ENCODE measurements at places on chromosomes 12 and 14.

- DNase-seq = no peak
Observed at GRCh38 chr14:56514663-56515371, 64.8 kb upstream of the TMEM260 start.

- DNase-seq = no peak
Observed at GRCh38 chr14:99393059-99393655, 87.5 kb downstream of the SETD3 start.

DNA sequence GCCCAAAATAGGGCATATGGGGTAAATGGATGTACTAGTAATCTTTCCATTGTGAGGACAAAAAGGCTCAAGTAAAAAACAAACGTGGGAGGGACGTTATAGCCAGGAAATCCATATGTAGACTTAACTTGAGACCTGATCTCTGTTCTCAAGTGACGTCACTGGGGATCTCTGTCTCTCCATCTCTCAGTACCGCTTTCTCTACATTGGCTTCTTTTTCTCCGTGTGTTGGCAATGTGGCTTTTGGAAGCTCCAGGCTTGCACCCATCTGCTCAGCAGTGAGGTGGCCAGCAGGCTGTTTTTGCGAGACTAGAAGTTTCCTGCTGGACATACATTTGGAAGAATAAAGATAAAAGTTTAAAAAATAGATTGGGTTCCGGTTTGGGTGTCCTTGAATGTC is 66.0 kb upstream of the NRXN3 start:
- DNase-seq = no peak

DNA sequence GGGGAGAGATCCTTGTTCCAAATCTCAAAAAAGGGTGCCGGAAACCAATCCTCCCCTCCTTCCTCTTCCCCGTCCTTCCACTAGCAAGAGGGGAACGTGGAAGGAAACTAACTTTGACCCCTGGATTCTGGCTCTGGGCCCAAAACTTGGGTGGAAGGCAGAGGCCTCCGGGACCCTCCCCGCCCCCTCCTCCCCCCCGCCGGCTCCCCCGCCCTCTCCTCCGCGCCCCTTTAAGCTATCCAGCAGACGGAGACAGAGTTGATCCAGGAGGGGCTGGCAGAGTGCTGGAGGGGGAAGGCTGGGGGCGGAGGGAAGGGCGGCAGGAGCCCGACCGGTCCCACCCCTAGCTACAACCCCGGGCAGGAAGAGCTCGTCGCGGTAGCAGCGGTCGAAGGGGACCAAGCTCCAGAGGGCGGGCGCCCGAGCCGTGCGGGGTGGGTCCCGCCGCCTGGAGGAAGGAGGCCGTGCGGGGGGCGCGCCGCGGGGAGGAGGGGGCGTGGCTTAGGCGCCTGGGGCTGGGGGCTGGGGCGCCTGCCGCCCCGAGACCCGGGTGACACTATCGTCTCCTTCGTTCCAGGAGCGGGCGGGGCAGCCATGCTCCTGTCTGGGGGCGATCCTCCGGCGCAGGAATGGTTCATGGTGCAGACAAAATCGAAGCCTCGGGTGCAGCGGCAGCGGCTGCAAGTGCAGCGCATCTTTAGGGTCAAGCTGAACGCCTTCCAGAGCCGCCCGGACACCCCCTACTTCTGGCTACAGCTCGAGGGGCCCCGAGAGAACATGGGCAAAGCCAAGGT is at the start of gene NYNRIN:
TSS of gene NYNRIN (plus strand) at position 351 of the 794 bp plus-strand sequence. CDS start at position 595, 244 bp downstream.
- DNase-seq = peak; percentile 4

DNA sequence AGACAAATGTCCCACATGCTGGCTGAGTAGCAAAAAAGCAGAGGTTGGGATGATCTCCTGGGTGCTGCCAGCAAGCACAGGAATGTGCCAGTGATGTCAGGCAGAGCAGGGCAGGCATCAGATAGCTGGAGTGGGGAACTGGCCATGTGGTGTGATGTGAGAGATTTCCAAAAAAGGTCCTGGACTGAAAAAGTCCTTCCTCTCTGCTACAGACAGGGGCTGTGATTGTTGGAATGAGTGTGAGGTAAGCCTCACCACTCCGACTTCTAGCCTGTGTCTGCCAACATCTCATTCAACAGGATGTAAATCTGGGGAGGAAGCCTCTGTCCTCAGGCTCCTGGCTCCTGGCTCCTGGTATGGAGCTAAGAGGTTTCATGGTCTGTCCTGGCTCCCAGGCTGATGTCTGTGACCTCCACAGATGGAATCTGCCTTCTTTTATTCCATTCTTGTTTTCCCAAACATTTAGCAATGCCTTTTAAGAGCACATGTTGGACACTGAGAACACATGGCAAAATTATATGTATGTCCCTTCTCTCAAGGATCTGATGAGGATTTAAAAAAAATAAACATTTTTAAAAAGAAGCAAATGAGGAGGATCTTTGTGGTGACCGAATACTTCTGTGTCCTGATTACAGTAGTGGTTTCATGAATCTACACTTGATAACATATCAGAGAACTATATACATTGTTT is 50.1 kb upstream of the STK38L start:
- DNase-seq = no peak

- no peak for DNase-seq
Observed at GRCh38 chr12:1829306-1829900, 9.0 kb downstream of the LRTM2 start.

- DNase-seq = no peak
Observed at GRCh38 chr12:69047990-69048389, 115.0 kb upstream of the CPM start.

DNA sequence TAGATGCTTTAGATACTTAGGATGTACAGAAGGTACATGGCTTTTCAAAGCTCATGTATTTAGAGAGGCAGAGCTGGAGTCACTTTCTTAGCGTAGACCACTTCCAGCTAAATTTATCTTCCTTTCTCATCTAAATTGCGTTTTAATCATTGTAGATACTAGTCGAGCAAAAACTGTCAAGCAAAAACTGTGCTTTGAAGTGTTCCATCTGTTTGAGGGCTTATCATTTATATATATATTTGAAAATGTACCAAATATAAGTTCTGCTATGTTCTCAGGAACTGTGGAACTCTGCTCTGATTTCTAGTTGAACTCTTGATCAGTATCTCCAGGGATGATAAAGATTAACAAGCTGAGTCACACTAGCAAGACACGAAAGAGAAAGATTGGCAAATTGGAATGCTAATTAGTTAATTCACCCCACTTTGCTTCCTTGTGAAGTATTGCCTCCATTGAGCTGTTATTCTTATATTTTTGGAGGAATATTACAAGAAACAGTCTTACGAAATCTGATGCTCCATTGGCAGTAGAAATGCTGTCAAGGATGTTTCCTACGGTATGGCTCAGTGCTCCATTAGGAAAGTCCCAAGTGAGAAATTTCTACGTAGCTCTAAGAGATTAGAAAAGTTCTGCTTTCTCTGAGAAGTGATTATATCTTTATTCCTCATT is 310.7 kb downstream of the AEBP2 start:
- DNase-seq = no peak

DNA sequence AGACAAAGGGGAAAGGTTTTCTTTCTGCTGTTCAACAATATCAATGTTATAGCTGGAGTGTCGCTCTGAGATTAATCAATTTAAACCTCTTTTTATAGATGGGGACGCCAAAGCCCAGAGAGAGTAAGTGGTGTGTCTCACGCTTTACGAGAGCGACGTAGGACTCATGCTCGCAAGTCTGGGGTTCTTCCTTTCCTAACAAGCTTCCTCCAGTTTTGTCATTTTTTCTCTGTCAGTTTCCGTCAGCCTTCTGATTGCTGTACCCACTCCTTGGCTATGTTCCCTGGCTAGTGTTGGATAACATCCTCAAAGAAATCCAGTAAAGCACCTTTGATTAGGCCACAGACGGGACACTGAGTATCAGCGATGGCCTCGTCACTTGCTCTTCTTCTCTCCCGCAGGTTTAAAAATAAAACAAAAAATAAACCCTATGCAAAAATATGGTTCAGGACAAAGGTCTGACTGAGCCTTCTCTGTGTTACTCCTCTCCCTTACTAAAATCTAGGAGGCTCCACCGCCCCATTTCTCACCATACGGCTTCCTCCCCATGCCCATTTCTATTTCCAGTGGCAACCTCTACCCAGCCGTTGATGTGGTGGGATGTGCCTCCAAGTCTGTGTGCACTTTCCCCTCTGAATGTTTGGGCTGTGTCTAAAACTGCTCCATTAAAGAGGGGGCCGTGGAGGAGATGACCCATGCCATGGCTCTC is 172.7 kb upstream of the PARP11 start:
- DNase-seq = no peak

- DNase-seq = peak; percentile 32
Observed at GRCh38 chr12:57755454-57756372, 810 bp downstream of the MARCHF9 start.

DNA sequence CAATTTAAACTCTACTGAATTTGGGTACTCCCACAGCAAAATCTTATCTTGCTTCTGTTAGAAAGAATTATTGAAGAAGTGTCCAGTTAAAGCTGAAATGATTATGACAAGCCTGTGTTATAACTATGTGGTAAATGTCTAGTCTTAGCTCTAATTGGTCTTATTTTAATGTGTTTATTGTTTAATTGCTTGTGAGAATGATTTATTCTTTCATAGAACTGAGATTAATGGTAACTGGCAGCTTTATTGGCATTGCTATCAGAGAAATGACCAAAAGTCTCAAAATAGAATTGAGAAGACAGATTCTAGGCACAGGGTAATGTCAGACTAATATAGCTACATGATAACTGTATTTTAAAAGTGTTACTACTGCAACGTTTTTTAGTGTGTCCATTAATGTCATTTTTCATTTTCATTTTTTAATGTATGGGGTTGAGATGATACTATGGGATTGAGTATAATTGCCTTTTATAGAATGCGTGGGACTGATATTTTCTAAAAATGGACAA is 458.7 kb downstream of the AEBP2 start:
- no peak for DNase-seq

DNA sequence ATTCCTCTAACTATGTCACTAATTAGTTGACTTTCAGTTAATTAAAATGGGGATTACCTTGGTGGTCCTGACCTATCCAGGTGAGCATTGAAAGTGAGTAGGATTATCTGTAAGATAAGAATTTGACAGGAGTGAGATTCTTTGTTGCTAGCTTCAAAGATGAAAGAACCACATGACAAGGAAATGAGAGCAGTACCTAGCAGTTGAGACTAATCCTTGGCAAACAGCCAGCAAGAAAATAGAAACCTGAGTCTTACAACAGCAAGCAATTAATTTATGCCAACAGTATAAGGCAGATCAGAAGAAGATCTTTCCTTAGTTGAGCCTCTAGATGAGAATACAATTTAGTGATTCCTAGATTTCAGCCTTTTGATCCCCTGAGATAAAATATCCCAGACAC is 1058.4 kb downstream of the LRFN5 start:
- DNase-seq = no peak

DNA sequence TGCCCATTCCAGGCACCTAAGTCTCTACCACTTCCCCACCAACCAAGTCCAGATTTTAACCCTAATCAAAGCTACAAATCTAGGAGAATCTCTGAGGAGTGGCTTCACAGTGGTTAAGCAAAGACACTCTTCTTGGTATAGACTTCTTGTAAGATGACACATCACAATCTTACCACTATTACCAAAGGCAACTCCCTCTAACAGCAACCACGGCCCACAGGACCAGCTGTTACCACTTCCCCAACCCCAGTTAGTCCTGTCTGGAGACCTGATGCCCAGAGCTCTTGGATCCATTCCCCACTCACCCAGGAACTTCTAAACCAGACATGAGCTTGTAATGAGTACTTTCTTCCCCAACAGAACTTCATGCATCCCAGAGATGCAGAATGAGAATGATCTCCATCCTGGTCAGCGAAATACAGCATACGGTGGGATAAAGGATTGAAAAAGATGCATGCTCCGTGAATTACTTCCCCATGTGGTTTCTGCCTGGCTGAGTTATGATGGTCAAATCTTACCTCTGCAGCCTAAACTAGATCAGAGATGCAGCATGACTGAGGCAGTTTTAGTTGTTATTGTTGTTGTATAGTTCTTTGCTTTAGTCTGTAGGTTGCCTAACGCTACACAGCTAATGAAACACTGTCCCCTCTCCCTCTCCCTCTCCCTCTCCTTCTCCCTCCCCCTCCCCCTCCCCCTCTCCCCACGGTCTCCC is 87.7 kb upstream of the FOXN3 start:
- DNase-seq = no peak

DNA sequence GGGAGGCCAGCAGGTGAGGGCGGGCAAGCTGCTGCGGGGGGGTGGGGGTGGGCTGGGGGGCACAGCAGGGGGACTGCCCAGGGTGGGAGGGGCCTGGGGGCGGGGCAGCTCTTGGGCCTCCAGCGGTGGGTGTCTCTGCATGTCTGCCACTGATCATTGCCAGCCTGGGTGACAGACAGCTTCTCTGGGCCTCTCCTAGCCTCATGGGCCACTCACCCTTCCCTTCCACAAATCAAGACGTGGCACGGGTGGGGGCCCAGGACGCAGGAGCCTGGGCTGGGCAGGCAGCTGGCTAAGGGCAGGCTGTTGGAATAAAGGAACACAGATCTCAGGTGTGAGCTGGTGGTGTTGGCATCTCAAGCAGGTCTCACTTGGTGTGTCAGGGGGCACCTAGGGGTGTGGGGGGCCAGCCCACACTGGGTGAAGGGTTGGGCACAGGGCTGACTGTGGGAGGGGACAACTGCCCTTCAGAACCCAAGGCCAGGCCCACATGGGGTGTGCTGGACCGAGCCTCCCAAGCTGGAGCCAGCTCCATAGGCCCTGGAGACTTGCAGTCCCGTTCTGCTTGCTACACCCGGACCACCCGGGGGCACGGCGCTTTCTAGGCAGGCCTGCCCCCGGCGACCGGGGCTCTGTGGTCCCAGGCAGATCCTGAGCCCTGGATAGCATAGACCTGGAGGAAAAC is 3.0 kb downstream of the TEDC1 start:
- no peak for DNase-seq

DNA sequence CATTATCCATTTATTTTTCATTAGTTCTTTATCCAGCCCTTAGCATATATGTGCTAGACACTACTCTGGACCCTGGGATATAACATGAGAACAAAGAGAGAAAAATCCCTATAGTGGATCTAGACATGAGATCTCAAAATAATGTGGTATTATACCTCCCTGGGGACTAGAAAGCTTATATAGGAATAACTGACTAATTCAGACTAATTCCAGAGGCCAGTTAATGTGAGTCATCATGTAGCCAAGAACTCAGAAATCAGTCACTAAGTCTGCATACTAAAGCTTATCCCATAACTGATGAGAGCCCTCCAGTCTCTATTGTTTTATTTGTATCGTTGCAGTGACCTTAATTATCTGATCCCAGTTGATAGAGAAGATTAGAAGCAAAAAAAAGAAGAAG is 267.1 kb upstream of the RGS6 start:
- DNase-seq = no peak

DNA sequence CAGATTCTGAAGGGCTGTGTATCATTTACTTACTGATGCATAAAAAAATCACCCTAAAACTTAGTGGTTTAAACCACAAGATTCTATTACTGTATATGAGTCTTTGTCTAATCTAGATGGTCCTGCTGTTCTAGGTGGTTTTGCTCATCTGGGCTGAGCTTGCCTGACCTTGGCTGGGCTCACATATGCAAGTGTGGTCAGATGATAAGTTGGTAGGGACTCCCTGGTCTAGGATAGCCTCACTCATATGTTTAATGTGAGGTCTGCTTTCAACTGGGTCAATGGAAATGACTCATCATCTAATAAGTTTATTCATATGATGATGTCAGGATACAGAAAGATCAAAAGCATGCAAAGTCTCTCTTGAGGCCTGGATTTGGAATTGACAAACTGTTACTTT is 887.8 kb downstream of the TRHDE start:
- no peak for DNase-seq

- no peak for DNase-seq
Observed at GRCh38 chr14:30974628-30975027, 50.8 kb upstream of the AP4S1 start.

All from NCI-H2081 (cell line).